ENCODE measurements at places on chromosomes 5 and 9. TPM values are rescaled to one million over a fixed set of nuclear protein-coding genes. Genes with fewer than 3 reads are reported as not detected.
A peak's percentile ranks its signal among the peaks of the same experiment; 100 is the strongest.

The OBP2B gene
- polyA plus RNA-seq: not detected

The GCNT4 gene
- polyA plus RNA-seq: 0.98 TPM

DNA sequence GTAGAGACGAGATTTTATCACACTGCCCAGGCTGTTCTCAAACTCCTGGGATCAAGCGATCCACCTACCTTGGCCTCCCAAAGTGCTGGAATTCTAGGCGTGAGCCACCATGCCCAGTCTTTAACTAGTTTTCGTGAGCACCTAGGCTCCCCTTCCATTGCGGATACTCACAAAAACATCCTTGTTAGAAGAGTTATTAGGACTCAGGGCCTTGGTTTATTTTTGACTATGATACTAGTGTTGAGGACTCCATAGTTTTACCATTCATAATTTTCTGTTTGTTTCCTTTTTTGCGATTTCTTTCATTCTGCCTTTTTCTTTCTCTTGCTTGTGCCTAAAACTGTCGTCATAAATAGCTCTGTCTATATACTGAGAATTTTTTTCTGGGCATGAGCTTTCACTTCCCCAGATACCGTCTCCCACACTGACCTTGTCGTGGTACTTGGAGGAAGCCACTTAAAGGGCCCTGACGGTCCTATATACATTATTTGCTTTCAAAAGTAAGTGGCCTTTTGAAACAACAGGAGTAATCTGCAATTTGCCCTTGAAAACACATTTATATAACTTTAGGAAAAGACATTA is 5.2 kb downstream of the F2R start:
- no peak for DNase-seq

The PCDHB2 gene
- 5.7 TPM for polyA plus RNA-seq

The SARDH gene
- 10.5 TPM for polyA plus RNA-seq

DNA sequence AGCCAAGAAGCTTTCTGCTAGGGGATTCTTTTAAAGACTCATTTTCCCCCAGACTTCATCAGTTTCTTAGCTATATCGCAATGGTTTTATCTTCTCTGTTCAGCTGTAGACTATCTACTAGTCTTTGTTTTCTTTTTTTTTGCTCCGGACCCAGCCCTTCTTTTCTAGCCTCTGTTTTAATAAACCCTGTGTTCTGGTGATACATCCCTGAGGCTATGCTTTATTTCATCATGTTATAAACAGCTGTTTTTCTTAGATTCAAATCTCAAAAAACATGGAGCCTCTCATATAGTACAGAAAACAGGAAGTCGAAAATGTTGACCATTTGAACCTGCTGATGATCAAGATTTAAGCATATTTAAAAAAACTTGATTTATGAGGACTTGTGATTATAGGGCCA is 37.8 kb downstream of the SCGB3A1 start:
- DNase-seq: no peak

DNA sequence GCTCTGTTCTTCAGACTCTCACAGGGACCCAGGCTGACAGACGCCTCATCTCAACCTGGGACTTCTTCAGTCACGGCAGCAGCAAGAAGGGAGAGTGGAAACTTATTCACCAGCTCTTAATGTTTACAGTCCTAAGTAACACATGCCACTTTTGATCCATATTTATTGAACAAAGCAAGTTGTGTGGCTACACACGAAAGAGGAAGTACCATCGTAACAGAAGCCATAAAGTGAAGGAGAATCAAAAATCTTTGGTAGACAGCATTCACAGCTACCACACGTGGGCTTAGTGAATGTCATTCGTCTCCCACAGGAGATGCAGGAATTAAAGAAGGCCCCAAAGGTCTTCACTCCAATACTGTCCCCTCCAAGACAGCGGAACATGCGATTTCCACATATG is 582.6 kb downstream of the CETN3 start:
- no peak for DNase-seq

The KCNT1 gene
- polyA plus RNA-seq: 0.59 TPM

DNA sequence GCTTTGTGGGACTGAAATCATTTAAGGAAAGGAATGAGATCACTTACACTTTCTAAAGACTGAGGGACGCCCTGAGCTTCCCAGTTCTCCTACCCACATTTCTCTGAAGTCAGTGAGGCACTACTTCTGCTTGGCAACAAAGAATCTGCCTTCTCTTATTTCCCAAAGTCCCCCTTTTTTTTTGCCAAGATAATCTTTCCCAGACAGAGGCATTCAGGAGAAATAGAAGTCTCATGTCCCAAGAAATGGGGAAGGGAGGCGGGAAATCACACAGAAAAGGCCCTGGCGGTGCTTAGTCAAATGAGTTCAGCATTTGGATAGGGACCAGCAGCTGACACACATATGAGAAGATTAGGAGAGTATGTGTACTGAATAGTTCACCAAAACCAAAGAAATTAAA is 159.7 kb downstream of the MUSK start:
- DNase-seq: peak; percentile 57

DNA sequence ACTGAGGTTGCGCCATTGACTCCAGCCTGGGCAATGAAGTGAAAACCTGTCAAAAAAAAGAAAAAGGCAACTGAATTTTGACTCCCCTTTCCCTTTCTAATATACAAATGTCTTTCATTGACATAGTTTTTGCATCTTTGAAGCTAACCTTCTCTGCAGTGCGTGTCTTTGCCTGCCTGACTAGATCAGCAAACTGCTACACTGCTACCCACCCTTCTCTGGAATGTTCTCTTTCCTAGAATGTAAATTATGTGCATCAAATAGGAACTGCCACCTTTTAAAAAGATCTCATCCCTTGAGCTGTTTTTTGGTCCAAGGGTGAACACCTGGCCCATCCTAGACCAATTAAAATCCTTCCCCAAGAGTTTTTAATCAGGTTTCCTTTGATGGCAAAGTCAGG is 127.6 kb downstream of the SLC28A3 start:
- no peak for DNase-seq

- no peak for DNase-seq
These were observed 378 bp downstream of the GPR151 start for GRCh38 chr5:146515473-146516150.

DNA sequence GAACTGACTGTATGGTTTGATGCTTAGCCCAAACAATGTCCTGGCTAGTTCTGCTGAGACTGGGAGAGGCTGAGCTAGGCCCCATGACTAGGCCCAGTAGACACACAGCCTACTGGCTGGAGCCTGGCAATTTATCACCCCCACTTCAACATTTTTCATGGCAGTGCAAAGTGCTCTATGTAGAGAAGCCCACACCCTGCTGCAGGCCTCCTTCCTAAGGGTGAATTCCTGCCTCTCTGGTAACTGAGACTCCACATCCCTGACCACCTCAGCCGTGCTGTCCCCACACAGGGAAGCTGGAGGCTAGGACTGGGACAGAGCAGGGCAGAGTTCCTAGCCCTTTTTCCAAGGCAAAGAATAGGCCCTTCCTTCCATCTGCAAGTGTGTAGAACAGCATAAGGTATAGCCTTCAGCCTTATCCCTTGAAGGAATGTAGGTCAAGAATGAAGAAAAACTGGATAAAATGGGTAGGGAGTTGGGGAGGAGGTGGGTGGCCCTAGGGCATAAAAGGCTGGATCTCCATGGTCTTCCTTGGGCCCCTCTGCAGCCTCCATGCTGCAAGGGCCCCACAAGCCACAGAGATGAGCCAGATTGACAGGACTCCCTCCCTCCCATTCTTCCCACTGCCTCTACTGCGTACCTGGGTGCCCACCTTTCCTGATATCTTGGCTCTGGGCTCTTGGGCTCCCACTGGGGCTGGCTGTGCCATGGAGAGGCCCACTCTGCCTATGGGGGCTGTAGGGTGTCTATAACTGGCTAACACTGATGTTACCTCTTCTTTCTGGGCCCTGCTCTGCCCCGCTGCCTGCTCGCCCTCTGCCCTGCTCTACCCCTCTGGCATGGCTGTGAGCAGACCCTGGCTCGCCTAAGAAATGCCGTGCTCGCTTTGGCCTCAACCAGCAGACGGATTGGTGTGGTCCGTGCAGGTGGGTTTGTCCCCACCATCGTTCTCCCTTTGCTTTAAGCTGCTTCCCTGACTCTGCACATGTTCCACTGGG is 29.8 kb downstream of the TCF7 start:
- DNase-seq: no peak

- DNase-seq: no peak
These were observed 144.2 kb upstream of the PAPPA start for GRCh38 chr9:116009420-116009819.

The ROR2 gene
- polyA plus RNA-seq: 33.5 TPM

DNA sequence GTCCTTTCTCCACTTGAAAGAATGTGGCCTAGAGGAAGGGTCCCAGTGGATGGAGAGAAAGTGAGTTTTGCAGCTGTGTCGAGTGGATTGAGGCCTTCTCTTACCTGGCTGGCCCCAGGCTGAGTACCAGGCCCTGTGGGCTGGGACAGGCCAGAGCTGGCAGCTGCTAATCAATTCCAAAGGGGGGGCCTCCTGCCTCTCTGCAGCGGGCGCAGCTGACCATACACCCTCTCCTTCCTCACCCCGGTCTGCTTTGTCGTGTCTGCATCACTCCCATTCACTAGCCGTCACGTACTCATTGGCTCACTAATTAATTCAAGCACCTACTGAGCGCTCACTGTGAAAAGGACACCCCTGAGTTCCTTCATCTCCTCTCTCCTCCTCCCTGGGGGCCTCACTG is 58.4 kb upstream of the PITX1 start:
- no peak for DNase-seq

The FOXD4 gene
- 0.52 TPM for polyA plus RNA-seq

DNA sequence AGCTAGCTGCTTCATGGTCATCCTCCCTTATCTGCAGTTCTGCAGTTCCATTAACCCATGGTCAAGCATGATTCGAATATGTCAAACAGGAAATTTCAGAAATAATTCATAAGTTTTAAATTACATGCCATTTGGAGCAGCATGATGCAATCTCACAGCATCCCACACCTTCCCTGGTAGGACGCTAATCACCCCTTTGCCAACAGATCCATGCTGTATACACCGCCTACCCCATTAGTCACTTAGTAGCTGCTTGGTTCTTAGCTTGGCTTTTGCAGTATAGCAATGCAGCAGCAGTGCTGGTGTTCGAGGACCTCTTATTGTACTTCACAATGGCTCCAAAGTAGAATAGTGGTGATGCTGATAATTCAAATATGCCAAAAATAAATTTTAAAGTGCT is 739.7 kb upstream of the CDH9 start:
- no peak for DNase-seq

GRCh38 chr5:95414451-95414850 is 23.3 kb downstream of the FAM81B start:
- no peak for DNase-seq

The CEP120 gene
- polyA plus RNA-seq: 18.2 TPM

- DNase-seq: no peak
These were observed 1867.3 kb downstream of the EFNA5 start for GRCh38 chr5:105803431-105803830.

- DNase-seq: no peak
These were observed 336.9 kb downstream of the ARHGEF28 start for GRCh38 chr5:73962801-73963425.

The CSF1R gene
- polyA plus RNA-seq: 21.7 TPM

The GRIA1 gene
- polyA plus RNA-seq: 9.5 TPM

All from right lung (tissue), 10 donors.